ENCODE measurements at places on chromosomes 5 and 9.
A peak's percentile ranks its signal among the peaks of the same experiment; 100 is the strongest.

DNA sequence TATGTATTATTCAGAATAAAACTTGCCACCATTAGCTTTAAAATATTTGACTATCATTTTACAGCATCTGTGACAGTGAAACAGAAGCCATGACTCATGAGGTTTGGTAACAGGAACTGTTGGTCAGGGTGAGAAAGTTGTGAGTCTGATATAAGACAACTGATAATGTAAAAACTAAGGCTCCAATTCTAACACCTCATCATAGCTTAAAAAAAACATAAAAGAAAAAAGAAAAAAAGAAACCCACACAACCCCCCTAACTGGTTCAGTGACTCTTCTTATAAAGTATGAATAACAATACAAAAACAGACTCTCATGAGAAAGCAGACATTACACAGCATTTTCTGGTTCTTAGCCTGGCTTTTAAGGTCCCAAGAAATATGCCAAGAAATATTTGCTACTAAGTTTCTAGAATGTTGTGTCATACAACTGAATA lies 85.8 kb downstream of the MRPS27 start:
- DNase-seq: peak; percentile 68

DNA sequence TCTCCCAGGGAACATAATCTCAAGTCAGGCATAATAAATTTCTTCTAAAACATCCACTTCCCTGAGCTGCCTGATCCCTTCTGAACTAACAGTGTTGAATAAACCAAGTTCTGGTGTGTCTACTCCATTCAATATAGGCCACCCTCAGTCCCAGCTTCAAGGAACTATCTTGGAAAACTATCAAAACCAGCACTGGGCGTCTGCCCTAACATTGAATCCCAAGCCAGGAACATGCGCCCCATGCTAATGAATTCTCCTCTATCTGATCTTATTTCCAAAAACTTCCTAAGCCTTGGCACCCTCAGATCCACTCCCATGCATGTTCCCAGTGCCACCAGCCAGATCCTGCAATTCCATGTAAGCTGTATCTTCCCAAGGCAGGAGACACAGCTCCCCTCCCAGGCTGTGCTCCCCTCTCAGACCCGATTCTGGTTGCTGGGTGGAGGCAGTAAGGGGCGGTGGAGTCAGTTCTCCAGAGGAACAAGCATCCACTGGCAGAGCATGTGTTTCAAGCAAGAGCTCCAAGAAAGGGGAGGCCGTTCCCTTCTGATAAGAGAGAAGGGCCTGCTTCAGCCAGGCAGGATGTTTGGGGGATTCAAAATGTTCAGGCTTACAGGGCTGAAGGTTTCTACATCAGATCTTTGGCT lies 13.1 kb upstream of the FOXI1 start:
- no peak for DNase-seq

DNA sequence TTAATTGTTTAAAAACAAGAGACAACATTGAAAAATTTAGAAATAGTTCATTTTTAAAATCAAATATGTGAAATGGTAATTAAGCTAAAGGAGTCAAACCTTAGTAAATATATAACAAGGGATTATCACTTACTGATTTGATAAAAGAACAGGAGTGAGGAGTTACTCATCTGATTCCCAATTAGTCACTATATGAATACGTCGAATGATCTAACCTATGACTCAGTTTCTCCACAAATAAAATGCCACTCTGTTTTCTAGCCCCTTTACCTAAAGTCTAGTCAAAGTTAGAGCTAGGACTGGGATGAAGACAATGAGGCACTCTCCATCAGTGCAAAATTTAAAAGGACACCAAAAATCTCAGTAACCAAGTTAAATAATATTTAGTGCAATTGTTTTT lies 70.4 kb upstream of the RASEF start:
- DNase-seq: no peak

GRCh38 chr5:131685516-131686171 lies 50.6 kb upstream of the RAPGEF6 start:
- DNase-seq: no peak

GRCh38 chr9:87149799-87150198 lies 202.5 kb upstream of the GAS1 start:
- no peak for DNase-seq

DNA sequence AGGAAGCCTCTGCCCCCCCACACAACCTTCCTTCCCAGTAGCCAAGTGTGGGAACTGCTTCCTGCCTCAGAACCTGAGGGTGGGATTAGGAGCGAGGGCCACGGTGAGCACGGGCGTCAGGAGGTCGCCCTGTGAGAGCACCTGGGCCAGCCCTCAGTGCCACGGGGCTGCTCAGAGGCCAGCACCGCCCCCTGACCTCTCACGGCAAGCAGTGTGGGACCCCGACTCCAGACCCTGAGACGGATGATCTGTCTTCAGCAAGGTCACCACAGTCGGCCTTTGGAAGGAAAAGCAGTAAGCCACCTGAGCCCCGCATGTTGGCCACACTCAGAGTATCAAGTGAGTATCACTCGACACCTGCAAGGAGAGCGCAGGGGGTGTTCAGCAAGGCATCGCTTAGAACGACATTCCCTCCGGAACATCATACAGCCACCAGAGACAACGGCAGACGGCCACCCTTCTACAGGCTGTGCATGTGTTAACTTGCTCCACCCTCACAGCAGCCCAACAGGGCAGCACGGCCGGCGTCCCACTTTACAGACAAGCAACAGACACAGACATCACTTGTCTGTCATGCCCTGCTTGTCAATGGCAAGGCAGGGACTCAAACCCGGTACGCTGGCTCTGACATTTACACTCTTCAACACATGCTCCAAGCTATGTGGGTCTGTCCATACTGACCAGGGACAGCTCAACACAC lies 50.2 kb downstream of the IPPK start:
- DNase-seq: no peak

DNA sequence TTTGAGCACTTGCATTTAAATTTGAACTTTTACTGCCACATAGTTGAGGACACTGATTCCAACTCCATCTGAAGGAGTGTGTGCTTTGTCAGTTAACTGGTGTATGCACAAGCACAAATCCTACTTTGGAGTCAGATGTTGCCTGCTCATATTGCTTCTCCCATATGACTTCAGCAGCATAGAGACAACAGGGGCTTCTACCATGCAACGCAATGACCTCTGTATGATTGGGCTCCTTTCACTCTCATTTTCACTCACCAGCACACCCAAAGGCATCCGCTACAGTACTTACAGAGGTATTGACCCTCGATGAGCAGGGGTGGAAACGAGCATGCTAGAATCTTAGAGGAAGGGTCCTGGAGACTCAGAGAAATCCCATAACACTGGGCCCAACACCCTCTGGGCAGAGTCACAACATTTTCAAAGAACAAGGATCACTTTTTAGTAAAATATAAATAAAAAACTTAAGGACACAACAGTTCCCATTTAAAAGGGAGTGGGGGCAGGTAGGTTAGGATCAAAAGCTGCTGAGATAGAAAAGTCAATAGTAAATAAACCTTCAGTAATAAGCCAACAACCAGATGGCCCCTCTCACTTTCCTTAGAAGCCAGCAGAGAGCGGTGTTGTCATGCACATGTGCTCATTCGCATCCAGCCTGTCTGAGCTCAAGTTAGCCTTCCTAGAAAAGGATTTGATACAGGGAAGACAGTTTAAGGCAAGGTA lies 203.8 kb downstream of the SNCAIP start:
- DNase-seq: no peak

GRCh38 chr9:88663771-88664419 lies 128.9 kb downstream of the NXNL2 start:
- DNase-seq: no peak

- no peak for DNase-seq
These were observed 36.2 kb downstream of the TNFSF8 start for GRCh38 chr9:114894206-114894605.

GRCh38 chr5:23884405-23885031 lies 377.1 kb downstream of the PRDM9 start:
- DNase-seq: no peak

- peak; percentile 70 for DNase-seq
These were observed 300.7 kb downstream of the MLLT3 start for GRCh38 chr9:20321423-20322082.

- no peak for DNase-seq
These were observed 46.4 kb upstream of the WWC1 start for GRCh38 chr5:168244838-168245559.

- DNase-seq: no peak
These were observed 19.8 kb upstream of the SPTAN1 start for GRCh38 chr9:128532581-128532980.

GRCh38 chr9:13942695-13943094 lies 371.2 kb downstream of the NFIB start:
- no peak for DNase-seq

- no peak for DNase-seq
These were observed 114.3 kb upstream of the PLPPR1 start for GRCh38 chr9:100914266-100914665.

DNA sequence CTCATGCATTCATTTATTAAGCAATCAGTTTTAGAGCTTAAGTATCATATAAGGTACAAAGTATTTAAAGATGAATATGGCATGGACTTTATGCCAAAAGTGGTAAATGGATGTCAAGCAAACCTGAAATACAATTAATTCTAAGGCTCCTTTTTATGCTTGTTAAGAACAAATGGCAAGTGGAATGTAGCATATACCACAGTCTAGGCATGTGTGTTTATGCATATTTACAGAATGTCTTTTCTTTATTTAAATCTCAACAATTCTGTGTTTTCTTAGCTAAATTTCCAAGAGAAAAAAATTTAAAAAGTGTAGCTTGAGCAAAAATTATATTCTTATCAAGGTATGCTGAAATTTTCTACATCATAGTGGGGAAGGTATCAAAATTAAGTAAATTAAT lies 39.8 kb downstream of the MPDZ start:
- no peak for DNase-seq

- DNase-seq: no peak
These were observed 4.0 kb downstream of the ANKRD33B start for GRCh38 chr5:10567781-10568321.

DNA sequence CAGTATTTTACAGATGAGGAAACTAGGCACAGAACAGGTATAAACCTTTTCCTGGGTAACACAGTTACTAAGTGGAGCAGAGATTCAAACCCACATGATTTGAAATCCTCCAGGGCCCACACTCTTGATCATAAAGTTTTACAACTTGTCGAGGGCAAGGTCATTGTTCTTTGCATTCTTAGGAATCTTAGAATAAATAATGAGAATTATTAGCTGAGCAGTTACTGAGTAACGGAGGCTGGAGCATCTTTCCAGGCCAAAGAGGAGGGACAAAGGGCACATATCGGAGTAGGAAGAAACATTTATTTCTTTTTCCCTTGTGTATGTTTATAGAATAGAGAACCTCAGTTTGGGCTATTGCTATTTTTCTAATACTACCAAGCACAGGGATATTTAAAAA lies 27.1 kb upstream of the F2R start:
- DNase-seq: no peak

GRCh38 chr9:131297903-131298302 lies 8.4 kb downstream of the PLPP7 start:
- DNase-seq: no peak

- peak; percentile 40 for DNase-seq
These were observed 74.8 kb downstream of the SLF1 start for GRCh38 chr5:94693043-94693822.

DNA sequence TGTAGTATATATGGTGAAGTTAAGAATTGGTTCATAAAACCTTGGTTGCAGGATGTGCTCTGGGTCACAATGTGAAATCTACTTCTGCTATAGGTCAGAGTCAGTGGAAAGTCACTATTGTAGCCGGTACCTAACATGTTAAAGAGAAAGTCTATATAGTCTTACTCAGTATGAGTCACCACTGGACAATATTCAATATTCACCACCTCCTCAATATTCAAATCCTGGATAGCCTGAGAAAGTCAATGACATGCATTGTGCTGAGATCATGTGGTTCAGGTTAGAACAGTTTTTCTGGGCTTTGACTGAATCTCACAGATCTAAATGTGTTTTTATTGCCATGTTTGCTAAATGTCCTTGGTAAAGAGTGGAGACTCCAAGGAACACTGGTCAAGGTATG lies 108.8 kb downstream of the HMHB1 start:
- DNase-seq: no peak

- DNase-seq: no peak
These were observed 17.3 kb upstream of the SMIM32 start for GRCh38 chr5:136210259-136210658.

- DNase-seq: peak; percentile 19
These were observed 1.1 kb upstream of the FAF2 start for GRCh38 chr5:176446884-176447590.
